Mesothelial cell of epicardium (in vitro differentiated cells): ENCODE measurements at places on chromosomes 5 and 9.

- peaks cover 82% of the 10 kb centered on the region for H3K27me3 ChIP-seq
- peaks cover 5% of the 10 kb centered on the region for H3K4me1 ChIP-seq
- H3K4me3 ChIP-seq = no peak overlapping the region
- no peaks in the 10 kb centered on the region for H3K36me3 ChIP-seq
These were observed 2.1 kb downstream of the CFAP77 start for GRCh38 chr9:132412089-132412488.

DNA sequence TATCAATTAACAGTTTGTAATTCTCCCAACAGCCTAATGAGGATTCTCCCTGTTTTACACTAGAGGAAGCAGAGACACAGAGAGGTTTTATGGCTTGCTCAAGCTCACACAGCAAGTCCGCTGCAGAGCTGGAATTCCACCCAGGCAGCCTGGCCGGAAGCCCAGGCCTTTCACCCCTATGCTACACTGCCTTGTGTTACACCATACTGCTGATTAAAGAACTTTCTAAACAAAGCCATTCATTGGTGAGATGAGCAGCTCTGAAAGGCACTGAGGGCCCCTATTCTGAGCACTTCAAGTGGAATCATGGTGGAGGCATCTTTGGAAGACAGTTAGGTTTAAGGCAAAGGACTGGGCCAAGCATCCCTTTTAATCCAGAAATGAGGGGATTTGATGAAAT, 14.7 kb upstream of the LARP1 start:
- no peak overlapping the region for H3K4me3 ChIP-seq
- H3K27ac ChIP-seq = no peak overlapping the region
- H3K36me3 ChIP-seq = peaks cover 2% of the 10 kb centered on the region
- DNase-seq = no peak
- H3K27me3 ChIP-seq = no peaks in the 10 kb centered on the region
- H3K4me1 ChIP-seq = no peaks in the 10 kb centered on the region

- no peaks in the 10 kb centered on the region for H3K36me3 ChIP-seq
- peak overlapping the region; percentile 85 for H3K4me3 ChIP-seq
- peaks cover 57% of the 10 kb centered on the region for H3K4me1 ChIP-seq
- DNase-seq = no peak
- no peaks in the 10 kb centered on the region for H3K27me3 ChIP-seq
These were observed 1.1 kb upstream of the SSBP2 start for GRCh38 chr5:81751836-81752643.

GRCh38 chr9:5838884-5839571, 6.1 kb upstream of the ERMP1 start:
- H3K27me3 ChIP-seq = peaks cover 18% of the 10 kb centered on the region
- H3K36me3 ChIP-seq = no peaks in the 10 kb centered on the region
- H3K4me3 ChIP-seq = no peak overlapping the region
- DNase-seq = no peak

DNA sequence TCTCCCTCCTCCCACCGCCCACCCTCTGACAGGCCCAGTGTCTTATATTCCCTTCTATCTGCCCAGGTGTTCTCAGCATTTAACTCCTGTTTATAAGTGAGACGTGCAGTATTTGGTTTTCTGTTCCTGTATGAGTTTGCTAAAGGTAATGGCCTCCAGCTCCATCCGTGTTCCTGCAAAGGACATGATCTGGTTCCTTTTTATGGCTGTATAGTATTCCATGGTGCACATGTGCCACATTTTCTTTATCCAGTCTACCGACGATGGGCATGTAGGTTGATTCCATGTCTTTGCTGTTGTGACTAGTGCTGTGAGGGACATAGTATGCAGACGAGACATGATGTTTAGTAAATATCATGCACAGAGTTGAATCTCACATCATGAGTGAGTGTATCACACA, 7.0 kb upstream of the SLC6A19 start:
- no peak overlapping the region for H3K4me3 ChIP-seq
- H3K36me3 ChIP-seq = no peaks in the 10 kb centered on the region
- peaks cover 5% of the 10 kb centered on the region for H3K4me1 ChIP-seq
- peaks cover 42% of the 10 kb centered on the region for H3K27me3 ChIP-seq
- no peak for DNase-seq
- H3K27ac ChIP-seq = no peak overlapping the region

- no peak overlapping the region for H3K4me3 ChIP-seq
- no peaks in the 10 kb centered on the region for H3K27me3 ChIP-seq
- H3K4me1 ChIP-seq = peaks cover 31% of the 10 kb centered on the region
- no peaks in the 10 kb centered on the region for H3K36me3 ChIP-seq
These were observed 17.9 kb downstream of the SLC36A3 start for GRCh38 chr5:151285683-151286082.
